ENCODE measurements at places on chromosomes 5 and 9.

- DNase-seq = no peak
These were observed 78.9 kb downstream of the APBA1 start for GRCh38 chr9:69593301-69593700.

GRCh38 chr9:35335164-35335563, 154.7 kb upstream of the RUSC2 start:
- no peak for DNase-seq

GRCh38 chr9:7075154-7075553, 317.4 kb downstream of the KDM4C start:
- no peak for DNase-seq

GRCh38 chr5:168136340-168136739, 155.1 kb upstream of the WWC1 start:
- no peak for DNase-seq

DNA sequence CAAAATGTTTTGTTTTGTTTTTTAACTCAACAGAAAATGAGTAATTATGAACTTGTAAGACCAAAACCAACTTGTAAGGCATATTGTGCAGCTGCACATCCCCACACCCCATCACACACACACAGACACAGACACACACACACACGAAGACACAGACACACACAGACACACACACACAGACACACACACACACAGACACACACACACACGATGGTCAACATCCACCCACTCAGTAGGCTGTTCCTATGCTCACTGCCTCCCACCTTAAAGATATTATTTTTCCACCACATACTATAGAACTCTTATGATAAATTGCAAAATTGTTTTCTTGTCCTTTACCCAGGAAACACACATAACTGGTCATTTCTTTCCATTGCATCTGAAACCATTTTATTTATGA, 6.2 kb downstream of the SHC3 start:
- DNase-seq = no peak

- DNase-seq = no peak
These were observed 8.2 kb upstream of the OR13D1 start for GRCh38 chr9:104686081-104686480.

GRCh38 chr5:33023649-33024048, 312.5 kb downstream of the NPR3 start:
- no peak for DNase-seq

DNA sequence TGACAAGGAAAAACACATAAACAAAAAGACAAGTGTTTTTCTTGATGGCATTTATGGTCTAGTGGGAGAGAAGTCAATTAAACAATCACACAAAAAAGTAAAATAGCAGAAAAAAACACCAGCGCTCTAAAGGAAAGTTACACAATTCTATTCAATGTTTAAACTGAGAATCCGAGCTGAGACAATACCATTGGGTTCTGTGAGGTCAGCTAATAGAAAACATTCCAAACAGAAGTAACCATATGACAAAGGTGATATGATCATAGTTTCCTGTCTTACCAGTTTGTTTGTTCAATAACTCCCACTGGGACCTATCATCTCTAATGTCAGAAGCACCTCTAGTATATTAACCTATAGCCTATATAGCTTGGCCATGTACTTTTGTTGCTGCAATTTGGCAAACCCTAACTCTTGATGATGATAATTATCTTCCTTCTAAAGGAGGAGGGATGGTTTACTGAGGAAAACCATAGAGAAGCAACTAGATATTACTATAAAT, 1030.0 kb downstream of the CDH12 start:
- DNase-seq = no peak

DNA sequence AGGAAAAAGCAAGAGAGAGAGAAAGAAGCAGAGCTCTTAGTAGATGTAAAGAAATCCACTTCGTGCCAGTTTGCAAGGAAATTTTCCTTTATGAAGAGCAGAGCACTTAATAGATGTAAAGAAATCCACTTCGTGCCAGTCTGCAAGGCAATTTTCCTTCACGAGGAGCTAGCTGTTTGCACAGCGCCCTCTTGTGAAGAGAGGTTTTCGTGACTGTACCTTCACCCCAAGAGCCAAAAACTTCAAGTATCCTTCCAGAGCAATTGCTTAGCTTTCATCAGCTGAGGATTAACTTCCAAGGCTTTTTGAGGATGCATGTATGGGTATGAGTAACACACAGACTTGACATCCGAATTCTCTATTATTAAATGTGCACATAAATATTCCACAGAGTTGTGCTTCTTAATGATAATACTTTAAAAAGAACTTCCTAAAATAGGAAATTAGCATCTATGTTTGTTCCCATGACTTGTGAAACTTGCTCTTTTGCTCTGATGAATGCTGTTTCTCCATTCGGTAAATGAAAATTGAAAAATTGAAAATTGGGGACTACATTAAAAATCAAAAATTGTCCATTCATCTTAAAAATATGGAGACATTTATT, 525.6 kb downstream of the PDE4D start:
- no peak for DNase-seq

- no peak for DNase-seq
These were observed 46.1 kb upstream of the RIC1 start for GRCh38 chr9:5582835-5583195.

- no peak for DNase-seq
These were observed 278.5 kb downstream of the TAF11L14 start for GRCh38 chr5:17912794-17913193.

DNA sequence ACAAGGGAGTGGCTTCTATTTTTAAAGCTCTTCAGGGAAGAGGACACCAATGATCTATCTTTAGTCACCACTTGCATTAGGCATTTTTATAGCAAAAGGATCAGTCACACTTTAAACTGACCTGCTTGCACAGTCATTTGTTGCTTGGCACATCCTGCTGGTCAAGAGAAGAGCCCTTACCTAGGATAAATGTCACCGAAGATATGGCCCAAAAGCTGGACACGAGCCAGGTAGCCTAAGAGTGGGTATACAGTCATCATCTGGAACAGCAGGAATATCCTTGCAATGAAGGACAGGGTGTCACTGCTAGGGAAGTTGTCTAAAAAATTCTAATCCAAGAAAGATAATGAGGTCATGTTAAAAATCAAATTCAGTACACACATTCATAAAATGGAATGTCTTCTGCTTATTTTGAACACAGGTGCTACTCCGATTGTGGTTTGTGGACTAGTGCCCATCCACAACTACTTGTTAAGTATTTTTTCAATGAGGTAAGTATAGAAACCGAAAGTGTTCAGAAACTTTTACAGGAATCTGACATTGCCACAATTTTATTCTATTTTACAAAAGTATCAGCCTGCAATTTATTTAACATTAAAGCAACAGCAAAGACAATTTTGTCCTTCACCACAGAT, 78.4 kb downstream of the SLC38A9 start:
- DNase-seq = no peak

DNA sequence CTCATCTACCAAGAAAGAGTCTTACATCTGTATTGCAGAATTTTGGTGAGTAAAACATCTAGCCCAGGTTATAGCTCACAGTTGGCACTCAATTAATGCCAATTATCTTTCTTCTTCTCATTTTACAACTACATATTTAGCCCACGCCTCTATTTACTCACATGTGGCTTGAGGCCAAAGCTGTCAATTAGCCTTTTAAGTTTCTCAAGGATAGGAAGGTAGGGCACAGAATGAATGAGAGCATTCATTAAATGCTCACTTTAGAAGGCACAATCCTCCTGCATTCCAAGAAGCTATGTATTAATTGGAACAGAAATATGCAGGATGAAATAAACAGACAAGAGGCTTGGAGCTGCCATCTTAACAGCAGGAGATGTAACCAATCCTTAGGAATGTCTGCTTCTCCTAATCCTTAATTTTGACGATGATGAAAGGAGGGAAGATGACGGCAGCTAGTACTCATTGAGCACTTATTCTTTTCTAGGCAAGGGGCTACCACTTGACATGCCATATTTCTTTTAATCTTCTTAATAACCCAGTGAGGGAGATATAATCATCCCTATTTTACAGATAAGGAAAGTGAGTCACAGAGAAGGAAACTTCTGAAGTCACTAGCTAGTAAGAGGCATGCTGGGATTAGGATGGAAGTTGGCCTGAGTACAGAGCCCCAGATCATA, 30.8 kb upstream of the PANK3 start:
- no peak for DNase-seq

- DNase-seq = no peak
These were observed 52.2 kb downstream of the PDE8B start for GRCh38 chr5:77262697-77263096.

DNA sequence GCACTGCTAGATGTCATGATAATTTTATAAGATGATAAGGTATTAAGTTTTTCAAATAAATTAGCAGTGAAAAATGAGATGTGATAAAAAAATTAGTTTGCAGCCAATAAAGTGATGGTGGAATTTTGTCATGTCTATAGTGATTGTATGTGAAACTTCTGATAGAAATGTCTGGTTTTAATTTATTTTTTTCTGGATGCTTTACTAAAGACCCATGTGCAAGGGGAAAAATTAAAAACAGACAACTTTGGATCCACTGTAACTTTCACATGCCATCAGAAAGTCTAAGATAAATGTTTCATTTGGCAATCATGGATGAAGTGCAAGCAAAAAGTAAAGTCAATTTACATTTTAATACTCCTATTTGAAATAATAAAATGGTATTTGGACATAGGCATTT, 4.4 kb upstream of the NDUFS4 start:
- DNase-seq = no peak

DNA sequence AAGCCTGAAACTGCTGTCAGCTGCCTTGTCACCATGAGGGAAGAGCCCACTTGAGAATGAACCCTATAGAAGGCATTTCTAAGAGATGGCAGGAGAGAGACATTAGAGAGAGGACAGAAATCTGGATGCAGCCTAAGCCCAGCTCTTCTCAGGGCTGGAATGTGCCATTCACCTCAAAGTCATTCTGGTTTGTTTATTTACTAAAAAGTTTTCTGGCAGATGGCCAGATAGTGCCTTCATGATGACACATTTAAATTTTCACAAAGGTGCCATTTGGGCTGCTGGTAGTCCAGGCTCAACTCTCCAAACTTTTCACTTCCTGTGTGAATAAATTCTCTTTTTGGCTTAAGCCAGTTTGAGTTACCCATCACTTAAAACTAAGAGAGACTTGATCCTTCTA, 144.6 kb upstream of the ZNF366 start:
- DNase-seq = no peak

DNA sequence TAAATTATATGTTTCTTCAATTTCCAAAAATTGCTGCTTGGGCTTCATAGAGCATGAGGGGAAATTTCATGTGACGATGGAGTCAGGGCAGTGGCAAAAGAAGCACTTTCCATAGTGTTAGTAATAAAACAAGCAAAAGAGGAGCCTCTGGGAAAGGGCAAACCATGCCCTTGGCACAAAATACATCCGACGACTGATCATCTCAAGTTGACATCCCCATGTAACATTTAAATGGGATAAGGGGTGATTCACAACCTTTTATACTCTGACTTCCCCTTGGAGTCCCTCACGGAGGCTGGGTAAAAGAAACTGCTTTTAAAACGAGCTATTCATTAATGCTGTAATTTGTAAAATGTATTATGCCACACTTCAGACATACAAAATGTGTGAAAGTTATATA, 161.4 kb upstream of the DMRT1 start:
- DNase-seq = no peak

- no peak for DNase-seq
These were observed 147.2 kb downstream of the PDE4D start for GRCh38 chr5:59746241-59746765.

- no peak for DNase-seq
These were observed 37.3 kb downstream of the CFAP77 start for GRCh38 chr9:132447346-132447745.

DNA sequence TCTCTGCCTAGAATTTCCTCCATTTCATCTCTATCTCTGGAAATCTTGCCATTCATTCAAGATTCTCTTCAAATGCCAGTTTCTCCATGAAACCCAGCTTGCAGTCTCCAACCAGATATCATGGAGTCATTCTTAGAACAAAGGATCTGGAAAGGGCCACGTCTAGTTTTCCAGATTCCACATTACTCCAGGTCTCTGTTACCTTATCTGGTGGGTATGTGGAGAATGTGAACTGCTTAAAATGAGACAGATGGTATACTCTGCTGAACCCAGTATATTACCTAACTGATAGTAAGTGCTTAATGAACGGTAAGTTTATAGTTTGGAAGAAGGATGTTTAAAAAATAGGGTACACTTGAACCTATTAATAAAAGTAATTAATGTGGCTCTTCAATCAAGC, 52.3 kb upstream of the ZSWIM6 start:
- no peak for DNase-seq

- DNase-seq = no peak
These were observed 654.7 kb downstream of the LRRC70 start for GRCh38 chr5:63233361-63233760.

GRCh38 chr5:151068433-151069197, 12.2 kb downstream of the TNIP1 start:
- DNase-seq = no peak

- no peak for DNase-seq
These were observed 5.5 kb downstream of the GGTA1 start for GRCh38 chr9:121494192-121494591.

GRCh38 chr5:39942606-39943005, 517.8 kb upstream of the DAB2 start:
- DNase-seq = no peak

Measured in stimulated activated CD8-positive, alpha-beta memory T cell treated with anti-CD3 and anti-CD28 coated beads, Interleukin-15, amount 100 ng/mL, for 1 hour (primary cell).